ENCODE measurements at places on chromosomes 3 and 15.

GRCh38 chr3:160106905-160107861 is 118.0 kb upstream of the C3orf80 start:
- no peak for DNase-seq

- DNase-seq: no peak
Observed at GRCh38 chr3:11435440-11436165, 163.4 kb downstream of the ATG7 start.

DNA sequence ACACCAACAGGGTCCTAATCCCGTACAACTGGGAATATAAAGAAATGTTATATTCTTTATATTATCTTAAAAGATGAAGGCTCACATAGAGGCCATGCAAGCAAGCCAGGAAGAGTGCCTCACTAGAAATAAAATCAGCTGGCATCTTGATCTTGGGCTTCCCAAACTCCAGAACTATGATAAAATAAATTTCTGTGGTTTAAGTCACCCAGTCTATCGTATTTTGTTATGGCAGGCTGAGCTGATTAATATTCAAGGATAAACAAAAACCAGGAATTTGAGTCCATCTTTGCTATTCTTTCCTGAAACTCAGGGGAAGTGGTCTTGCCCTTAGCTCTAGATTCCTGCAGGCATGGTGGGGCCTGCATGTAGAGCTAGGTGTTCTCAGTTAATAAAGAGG is 42.7 kb downstream of the ATOSA start:
- DNase-seq: no peak

- no peak for DNase-seq
Observed at GRCh38 chr3:65483480-65483879, 555.2 kb downstream of the MAGI1 start.

- no peak for DNase-seq
Observed at GRCh38 chr3:55782807-55783206, 295.7 kb upstream of the WNT5A start.

DNA sequence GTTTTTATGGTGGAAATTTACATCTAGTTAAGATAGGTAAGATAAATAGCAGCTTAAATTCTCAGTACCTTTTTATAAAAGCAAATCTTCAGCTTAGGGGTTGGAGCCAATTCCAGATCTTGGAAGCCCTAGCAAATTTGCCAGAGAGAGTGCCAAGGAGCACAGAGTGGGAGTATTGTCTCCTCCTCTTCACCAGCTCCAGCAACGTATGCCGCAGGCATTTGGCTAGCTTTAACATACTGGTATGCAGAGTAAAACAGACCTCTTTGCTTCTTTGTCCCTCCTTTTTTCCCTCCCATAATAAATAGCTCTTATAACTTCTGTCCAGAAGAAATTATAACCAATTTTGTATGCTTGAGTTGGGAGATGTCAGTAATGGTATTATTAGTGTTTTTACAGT is 140.4 kb downstream of the DIPK2A start:
- DNase-seq: no peak

DNA sequence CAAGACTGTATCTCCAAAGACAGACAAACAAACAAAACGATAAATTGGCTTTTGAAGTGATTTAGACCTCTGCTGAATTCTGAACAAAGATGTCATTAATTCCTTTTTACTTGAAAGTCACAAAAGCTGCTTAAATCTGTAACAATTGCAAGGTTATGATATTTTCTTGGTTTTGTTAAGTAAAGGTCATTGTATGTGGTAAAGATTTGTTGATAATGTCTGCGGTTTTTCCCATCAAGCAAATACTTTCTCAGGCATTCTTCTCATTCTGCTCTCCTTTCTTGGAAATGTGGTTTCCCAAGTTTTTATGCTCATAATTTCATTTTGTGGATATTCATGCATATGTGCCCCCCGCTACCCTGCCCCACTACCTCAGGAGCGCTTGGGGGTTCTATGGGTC is 116.5 kb downstream of the SLMAP start:
- no peak for DNase-seq

- DNase-seq: no peak
Observed at GRCh38 chr3:156356537-156357363, 198.2 kb downstream of the SSR3 start.

DNA sequence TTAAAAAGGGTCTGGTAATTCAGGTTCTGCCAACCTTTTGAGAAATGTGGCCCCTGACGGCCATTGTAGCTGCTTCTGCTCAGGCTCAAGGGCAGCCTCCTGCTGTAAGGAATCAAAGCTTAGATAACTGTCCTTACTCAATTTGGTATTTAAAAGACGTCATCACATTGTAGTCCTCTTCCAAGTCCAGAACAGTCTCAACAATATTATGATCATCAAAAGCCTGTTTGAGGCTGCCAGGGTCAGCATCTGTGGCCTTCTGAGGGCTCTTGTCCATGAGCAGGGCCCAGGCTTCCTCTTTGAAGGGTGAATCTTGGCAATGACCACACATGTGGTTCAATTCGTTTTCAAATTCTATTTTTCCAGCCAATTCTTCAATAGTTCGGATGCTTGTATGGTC is 6.0 kb downstream of the C3orf62 start:
- DNase-seq: no peak

DNA sequence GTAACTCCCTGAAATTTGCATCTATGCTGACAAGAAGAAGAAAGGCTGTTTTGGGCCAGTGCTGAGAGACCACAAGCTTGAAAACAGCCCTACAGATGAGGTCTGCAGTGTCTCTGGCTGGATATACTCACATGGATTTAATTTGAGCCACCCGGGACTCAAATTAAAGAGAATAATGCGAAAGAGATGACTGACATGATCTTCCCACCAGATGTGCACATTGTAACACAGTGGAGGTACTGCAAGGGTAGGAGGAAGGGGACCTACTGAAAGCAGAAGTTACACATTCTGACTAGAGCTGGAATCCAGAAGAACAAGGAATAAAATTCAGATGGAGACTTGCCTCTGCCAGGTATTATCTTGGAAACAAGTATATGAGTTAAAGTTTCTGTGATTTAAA is 728.3 kb upstream of the SGO1 start:
- no peak for DNase-seq

DNA sequence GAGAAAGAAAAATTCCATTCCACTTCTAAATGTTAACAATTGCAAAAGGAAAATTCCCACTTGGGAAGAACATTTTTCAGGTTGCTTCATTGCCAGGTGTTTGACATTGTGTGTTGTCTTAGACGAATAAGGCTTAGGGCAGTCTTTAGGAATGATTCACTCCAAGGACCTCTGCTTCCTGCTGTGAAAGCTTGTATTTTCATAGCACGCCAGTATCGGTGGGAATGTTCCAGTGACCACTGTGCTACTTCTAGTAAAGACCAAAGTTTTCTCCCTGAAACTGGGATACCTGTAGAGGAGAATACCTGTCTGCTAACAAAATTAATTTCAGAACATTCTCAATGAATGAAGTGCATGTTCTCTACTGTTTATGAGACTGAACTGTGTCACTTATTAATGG is 64.1 kb downstream of the CDIN1 start:
- DNase-seq: no peak

DNA sequence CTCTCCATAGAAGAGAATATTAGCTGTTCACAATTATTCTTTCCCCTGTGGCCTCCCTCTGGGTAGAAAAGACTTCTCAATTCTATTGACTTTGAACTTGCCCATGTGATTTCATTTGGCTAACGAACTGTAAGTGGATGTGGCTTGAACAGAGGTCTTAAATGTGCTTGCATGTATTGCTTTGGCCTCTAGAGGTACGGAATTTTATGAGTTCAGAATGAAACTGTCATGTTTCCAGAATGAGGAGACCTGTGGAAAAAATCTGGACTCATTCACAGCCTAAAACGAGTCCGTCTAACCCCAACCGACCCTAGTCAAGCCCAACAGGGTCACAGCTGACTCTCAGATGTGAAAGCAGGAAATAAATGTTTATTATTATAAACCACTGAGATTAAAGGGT is 596.7 kb upstream of the UBE2E2 start:
- DNase-seq: no peak

GRCh38 chr3:74614107-74614967 is at the start of gene CNTN3:
Gene CNTN3 (minus strand): TSS chr3:74614659. CDS start chr3:74521112, 93,547 bp downstream.
- no peak for DNase-seq

DNA sequence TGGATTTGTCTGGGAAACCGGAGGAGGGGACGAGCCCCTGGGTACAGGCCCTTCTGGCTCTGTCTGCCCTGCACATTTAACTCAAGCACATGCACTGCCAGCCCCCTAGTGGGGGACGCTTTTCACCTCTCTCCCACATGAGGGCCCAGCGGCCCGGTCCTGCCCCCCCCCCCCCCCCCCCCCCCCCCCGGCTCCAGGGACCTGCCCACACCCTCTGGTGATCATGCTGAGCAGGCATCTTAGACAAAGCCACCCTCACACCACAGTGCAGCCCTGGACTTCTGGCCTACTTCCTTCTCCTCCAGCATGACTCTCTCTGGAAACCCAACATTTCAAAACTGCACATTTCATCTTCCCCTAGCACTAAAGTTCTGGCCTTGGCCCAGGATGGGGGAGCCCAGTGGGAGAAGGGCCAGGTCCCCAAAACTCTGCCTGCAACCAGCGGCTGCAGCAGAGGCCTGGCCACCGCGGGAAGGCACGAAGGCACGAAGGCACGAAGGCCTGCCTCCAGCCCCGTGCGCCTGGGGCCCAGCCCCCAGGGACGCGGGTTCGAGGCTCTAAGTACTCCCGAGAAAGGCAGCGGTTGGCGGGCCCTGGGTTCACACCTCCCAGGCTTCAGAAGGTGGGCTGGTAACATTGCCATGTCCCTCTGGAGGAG is 14.1 kb downstream of the KLF15 start:
- DNase-seq: no peak

DNA sequence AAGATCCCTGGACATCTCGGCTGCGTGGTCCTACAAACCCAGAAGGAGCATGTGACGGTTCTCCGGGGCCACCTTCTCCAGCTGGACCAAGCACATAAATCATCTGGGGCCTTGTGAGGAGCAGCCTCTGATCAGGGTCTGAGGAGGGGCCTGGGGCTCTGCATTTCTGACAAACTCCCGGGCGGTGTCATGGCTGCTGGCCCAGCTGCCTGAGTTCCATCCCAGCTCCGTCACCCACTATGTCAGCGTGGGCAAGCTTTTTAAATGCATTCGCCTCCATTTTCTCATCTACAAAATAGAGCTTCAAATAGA is 126.3 kb upstream of the MEF2A start:
- DNase-seq: no peak

GRCh38 chr15:68407886-68408881 is 23.8 kb downstream of the ITGA11 start:
- no peak for DNase-seq

DNA sequence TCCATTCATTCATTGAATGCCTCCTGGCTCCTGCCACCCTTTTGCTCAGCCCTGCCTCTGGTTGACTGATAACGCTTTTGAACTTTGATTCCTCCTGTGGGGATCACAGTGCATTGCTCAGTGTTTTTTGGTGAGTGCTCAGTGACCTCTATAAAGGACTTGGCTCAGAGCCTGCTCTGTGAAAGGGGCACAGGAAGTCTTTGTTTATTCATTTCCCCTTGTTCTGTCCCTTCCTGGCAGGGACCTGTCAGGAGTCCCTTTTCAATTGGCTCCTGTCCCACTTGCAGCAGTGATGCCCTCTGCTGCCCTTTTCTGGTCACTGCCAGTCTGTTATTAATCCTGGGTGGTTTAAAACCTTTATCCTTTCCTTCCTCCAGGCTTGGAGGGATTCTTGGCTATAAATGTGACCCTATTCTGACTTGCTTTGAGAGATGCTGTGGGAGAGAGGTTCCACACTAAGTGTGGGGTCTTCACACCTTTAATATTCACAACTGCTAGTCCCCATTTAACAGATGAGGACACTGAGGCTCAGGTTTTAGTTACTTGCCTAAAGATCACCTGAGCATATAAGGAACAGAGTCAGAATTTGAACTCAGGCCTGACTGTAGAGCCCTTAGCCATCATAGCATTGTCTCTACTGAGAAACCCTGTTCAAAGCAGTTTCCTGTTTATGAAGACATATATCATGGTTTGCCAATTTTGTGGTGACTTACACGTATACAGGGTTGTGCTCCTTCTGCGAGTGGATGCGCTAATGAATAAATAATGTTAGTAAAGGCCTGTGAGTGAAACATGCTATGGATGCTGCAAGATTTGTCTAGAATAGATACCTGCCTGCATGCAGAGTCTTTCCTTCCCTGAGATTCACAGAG is 23.2 kb upstream of the TATDN2 start:
- peak; percentile 44 for DNase-seq

DNA sequence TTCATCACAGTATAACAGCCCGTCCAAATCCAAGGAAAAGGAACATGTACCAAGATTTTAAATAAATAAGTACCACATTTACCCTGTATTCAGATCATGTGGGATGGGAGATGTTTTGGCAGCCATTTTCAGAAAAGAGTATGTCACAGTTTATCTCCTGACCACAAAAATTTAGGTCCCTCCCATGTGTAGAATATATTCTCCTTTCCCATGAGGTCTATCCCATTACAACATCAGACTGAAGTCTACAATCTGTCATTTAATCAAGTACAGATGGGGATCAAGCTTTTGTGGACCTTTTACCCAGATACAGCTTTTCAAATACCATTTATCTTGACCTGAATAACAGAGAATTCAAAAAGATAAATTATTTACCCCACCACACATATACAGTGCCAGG is 444.5 kb downstream of the PLOD2 start:
- DNase-seq: no peak

DNA sequence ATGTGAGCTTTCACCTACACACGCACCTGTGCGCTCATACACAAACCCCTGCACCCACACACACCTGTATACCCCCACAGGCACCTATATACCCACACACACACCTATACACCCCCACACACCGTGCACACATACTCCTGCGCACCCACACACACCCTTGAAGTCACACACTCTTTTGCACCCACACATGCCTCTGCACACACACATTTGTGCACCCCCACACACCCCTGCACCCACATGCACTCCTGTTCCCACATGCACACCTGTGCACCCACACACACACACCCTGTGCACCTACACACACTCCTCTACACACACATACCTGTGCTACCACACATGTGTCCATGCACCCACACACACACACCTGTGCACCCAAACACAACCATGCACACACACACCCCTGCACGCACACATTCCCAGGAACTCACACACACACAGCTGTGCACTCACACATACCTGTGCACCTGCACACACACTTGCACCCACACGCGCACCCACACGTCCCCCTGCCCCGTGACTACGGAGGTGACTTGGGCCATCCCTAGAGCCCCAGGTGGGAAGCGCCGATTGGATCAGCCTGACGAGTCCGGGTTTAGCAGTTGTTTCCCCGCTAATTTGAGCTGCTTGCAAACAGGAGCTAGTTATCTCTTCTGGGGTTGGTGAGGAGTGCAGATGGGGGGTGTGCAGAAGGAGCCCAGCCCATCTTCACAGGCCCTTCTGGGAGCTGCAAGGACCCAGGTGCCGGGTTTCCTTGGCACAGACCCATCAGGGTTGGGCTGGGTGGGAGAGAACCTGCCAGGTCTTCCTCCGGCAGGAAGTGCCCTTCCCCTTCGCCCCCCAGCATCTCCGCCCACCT is 97.8 kb downstream of the CHSY1 start:
- no peak for DNase-seq

DNA sequence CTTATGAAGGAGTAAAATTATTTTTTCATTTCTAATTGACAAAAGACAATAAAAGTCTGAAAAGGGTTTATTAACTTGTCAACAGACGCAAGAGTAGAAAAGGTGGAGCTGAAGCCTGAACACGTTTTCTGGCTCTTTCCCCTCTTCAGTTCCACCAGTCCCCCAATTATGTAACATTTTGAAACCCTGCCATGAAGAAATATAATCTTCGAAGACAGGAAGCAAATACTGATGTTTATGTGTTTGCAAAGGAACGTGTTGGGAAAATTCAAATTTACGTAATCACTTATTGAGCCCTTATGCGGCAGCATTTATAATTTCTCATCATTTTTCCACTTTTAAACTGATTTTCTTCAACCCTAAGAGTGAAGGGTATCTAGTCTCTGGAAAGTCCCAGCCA is 767 bp downstream of the AP3S2 start:
- DNase-seq: no peak

GRCh38 chr15:91022832-91023129 is 387 bp upstream of the VPS33B start:
- no peak for DNase-seq

All from stimulated activated naive CD4-positive, alpha-beta T cell (primary cell).